T47D (cell line): ENCODE measurements at places on chromosomes 16 and 17.

GRCh38 chr17:77366206-77366557, 225.4 kb downstream of the SEC14L1 start:
- no peak for DNase-seq

DNA sequence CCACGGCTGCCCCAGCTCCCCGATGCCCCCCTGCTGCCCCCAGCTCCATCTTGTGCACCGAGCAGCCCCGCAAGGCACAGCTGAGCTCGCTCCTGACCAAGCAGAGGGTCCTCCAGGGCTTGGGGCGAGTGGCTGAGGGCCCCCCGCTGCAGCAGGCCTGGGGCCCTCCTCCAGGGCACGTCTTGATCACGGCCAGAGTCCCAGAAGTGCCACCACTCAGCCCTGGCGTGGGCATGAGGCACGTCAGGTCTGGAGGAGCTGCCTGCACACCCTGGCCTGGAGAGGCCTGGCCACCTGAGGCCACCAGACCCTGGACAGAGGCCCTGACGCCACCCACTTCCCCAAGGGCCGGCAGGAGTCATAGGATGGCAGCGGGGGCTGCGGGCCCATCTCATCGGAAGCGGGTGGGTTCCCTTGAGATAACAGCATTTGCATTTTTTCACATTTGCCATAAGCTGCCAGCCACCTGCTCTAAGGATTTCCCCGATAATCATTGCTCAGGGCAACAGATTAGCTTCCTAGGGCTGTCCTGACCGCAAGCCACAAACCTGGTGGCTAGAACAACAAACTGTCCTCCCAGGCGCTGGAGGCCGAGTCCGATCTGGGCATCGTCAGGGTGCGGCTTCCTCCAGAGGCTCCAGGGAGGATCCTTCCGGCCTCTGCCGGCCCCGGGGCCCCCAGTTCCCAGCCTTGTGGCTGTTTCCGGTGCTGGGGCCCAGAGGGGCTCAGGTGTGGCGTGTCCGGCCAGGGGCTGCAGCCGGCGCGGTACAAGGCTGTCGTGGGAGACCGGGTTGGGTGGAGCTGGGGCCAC, 23.9 kb upstream of the C1QTNF8 start:
- no peak for DNase-seq

DNA sequence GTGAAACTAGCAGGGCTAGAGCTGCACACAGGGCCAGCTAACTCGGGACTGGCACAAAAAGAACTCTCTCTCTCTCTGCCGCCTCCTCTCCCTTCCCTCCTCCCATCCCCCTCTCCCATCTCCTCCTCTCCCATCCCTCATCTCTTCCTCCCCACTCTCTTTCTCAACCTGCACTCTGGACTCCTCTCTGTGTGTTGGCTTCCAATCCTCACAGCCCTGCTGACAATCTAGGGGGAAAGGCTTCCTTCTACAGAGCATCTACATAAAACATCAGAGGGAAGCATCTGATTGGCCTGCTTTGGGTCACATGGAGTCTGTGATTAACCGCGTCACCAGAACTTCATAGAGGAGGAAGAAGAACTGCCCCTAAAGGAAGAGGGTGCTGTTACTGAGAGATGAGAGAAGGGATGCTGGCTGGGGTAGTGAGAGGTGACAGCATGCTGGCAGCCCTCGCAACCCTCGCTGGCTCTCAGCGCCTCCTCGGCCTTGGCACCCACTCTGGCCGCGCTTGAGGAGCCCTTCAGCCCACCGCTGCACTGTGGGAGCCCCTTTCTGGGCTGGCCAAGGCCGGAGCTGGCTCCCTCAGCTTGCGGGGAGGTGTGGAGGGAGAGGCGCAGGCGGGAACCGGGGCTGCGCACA, 12.8 kb upstream of the ZFP90 start:
- no peak for DNase-seq

GRCh38 chr17:74282587-74283370, 8.7 kb downstream of the DNAI2 start:
- no peak for DNase-seq

DNA sequence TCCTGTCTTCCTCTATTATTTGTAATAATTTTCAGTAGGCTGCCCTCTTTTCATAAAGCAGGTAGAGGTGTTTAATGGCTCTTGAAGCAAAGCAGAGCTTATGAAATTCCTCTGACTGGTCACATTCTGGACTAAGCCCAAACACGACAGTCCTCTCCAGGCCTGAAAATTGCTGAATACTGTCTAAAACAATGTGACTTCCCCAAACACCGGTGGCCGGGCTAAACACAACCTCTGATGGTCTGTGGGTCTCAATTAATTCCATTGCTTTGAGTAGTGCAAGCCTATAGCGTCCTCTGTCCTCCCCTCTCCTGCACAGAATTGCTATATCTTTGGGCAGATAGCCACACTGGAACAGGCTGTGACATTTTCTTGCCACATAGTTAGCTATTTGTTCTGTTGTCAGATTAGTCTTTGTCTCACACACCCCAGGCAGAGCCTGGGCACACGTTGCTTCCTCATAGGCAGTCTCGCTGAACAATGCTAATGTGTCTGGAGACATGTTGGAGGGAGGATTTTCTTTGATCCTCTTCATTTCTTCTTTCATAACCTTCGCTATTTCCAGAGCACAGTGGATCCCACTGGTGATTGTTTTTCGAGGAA, 10.8 kb upstream of the SLFN12L start:
- DNase-seq, result no peak

- DNase-seq, result no peak
Measured at GRCh38 chr16:61413021-61413420, 623.2 kb downstream of the CDH8 start.
